Activated CD4-positive, alpha-beta memory T cell treated with anti-CD3 and anti-CD28 coated beads, Interleukin-2, amount 10 ng/mL, durations not matched to agents 7 days and 5 days (primary cell): ENCODE measurements at places on chromosomes 2 and 18.

DNA sequence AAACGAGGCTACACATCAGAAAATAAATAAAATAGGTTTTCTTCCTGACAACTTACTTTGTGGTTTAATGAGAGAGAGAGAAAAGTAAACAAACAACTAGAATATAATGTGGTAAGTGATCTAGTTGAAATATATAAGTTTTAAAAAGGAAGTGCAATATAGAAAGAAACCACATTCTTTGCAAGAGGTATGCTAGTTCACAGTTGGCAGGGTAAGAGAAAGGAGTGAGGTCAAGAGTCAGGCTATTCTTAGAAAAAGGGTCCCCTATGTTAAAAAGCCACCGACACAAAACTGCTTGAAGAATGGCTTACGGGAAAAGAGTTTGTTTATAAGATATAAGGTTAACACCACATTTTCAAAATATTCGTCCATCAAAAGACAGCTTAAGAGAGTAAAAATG, 462.1 kb downstream of the ERBB4 start:
- no peak for DNase-seq

GRCh38 chr18:40341701-40342100, 1613.3 kb upstream of the PIK3C3 start:
- no peak for DNase-seq

DNA sequence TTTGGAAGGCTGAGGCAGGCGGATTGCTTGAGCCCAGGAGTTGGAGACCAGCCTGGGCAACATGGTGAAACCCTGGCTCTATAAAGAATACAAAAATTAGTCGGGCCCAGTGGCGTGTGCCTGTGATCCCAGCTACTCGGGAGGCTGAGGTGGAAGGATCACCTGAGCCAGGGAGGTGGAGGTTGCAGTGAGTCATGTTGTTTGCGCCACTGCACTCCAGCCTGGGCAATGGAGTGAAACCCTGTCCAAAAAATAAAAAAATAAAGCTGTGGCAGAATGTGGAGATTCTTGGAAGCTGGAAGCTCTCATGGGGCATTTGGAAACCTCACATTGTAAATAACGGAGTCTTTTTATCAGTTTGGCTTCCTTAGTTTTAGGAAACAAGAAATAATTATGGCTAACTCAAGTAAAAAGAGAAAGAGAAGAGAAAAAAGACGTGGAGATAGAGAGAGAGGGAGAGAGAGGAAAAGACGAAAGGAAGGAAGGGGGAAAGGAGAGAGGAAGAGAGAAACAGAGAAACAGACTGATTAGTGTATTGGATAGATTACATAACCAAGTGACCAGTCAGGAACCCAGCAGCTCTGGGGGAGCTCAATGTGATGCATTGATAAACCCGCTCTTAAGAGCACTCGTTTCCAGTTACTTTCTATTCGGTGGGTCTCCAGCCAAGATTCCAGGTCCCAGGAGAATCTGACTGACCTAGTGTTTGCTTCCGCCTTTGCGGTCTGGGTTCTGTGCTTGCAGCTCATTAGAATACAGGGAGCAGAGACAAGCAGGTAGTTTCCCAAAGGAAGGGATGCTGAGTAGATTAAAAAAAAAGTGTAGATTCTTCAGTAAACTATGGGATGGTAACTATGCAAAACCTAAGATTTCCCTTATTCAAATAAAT, 1.1 kb upstream of the SPAST start:
- no peak for DNase-seq

DNA sequence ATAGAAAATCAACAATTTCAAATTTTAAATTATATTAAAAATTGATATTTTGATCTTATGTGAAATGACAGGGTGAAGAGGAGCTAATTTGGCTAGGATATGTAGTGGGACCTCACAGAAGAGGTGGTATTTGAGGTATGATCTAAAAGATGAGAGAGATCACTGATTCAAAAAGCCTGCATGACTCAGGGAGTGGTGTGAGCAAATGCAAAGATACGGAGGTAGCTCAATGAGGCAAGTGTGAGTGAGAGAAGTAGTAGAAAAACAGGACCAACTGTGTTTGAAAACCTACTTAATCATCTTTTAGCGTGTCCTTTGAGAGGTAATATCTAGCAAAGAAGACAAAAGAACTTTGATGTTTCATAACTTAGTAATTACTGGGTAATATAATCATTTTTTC, 557.5 kb downstream of the DSC3 start:
- DNase-seq = no peak

- DNase-seq = no peak
These were observed 259.2 kb downstream of the IRS1 start for GRCh38 chr2:226540204-226540994.

DNA sequence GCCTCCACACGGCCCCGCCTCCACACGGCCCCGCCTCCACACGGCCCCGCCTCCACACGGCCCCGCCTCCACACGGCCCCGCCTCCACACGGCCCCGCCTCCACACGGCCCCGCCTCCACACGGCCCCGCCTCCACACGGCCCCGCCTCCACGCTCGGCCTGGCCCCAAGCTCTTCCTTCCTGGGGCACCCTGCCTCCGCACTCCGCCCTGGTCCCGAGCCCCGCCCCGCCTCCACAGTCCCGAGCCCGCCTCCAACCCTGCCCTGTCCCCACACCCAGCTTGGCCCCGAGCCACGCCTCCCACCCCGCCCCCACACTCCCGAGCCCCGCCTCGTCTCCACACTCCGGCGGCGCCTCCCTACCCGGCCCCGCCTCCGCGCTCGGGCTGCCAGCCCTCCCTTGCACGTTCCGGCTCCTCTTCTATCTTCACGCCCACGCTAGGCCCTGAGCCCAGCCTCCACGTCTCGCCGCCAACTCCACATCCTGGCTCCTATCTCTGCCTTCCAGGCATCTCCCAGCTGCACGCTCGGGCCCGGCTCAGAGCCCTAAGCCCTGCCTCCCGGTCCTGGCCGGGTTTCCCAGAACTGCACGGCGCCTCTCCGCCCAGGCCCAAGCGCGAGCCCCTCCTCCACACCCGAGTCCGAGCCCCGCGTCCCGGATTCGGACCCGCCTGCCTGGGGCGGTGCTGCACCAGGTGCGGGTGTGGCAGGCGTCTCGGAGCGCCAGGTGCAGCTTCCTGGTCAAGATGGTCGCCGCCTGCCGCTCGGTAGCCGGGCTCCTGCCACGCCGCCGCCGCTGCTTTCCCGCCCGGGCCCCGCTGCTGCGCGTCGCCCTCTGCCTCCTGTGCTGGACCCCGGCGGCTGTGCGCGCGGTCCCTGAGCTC, at the start of gene TMEM87B:
TSS of gene TMEM87B (plus strand) at position 423 of the 883 bp plus-strand sequence. CDS start at position 746, 323 bp downstream.
- peak; percentile 98 for DNase-seq

- no peak for DNase-seq
These were observed 36.1 kb downstream of the MROH2A start for GRCh38 chr2:233814056-233814835.

DNA sequence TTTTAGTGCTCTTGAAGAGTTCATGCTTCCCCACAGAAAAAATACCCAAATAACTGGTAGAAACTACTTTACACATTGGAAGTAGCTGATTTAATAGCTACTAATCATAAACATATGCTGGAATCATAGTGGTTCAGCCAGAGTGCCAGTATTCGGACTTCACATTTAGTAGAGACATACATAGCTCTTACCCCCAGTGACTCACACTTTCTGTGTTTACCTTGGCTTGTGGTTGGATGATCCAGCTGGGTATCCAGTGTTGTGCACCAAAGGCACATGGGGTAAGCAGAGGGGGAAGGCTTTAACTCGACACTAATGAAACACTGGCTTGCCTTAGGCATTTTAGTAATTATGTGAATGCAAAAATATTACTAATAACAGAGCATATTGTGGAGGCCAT, 18.1 kb downstream of the ARHGAP28 start:
- no peak for DNase-seq

DNA sequence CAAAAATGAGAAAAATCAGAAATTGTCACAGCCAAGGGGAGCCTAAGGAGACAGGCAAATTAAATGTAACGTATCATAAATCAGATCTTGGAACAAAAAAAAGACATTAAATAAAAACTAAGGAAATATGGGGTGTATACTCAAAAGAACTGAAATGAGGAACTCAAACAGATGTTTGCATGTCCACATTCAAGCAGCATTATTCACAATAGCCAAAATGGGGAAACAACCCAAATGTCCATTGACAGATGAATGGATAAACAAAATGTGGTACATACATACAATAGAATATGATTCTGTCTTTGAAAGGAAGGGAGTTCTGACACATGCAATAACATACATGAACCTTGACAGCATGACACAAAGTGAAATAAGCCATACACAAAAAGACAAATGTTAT, 155.8 kb upstream of the KLF7 start:
- no peak for DNase-seq

DNA sequence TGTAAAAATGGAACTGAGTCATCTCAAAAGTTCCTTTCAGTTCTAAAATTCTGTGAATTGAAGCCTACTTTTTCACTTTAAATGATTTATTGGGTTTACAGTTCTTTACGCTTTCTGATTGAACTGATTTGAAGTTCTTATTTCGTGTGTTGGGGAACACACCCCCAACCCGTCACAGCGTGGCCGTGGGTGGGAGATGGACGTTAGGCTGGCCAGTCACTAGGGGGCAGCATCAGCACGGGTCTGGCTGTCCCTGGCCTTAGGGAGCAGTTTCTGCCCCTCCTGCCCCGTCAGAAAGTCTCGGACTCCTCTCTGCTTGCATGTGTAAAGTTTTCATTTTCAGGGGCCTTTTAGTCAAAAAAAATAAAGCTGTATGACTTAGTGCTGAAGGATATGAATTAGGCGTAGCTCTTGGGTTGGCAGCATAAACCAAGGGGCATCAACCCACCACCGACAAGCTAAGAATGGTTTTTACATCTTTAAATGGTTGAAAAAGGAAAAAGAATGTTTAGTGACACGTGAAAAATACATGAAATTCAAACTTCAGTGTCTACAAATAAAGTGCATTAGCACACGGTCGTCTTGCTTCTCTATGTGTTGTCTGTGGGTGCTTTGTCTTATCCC, 63.4 kb downstream of the ZCCHC2 start:
- peak; percentile 79 for DNase-seq
